ENCODE measurements at places on chromosomes 2 and 18.

DNA sequence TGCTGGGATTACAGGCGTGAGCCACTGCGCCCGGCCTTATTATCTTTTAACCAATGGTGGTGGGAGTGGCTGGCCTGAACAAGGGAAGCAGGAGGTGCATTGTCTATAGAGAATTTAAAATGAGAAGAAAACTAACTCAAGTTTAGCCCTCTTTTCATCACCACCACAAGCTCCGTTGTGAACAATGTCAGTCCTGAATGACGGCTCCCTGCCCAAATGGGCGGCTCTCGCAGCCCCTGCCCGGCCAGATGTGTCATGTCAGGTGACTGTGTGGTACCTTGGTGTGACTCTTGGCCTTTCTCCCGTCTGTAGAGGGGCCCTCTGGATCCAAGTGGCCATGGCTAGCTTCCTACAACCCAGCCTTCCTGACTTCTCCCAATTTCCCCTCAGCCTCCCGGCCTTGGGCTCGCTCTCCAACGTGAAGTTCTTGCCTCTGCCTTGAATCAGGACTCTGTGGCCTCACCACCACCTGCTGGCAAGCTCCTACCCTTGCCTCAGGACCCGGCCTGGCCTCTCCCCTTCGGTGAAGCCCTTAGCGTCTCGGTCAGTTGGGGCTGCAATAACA is 67.6 kb downstream of the LONRF2 start:
- DNase-seq, result no peak

DNA sequence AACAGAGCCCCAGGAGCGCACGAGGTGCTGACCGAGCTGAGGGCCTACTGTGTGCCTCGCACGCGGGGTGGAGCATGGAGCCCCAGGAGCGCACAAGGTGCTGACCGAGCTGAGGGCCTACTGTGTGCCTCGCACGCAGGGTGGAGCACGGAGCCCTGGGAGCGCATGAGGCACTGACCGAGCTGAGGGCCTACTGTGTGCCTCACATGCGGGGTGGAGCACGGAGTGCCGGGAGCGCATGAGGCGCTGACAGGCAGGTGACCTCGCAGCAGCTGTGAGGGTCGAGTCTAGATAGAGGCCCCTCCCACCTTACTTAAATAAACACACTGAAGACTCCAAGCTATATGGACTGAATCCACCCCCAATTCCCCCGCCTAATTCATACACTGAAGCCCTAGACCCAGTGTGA is 60.3 kb downstream of the EIPR1 start:
- no peak for DNase-seq

DNA sequence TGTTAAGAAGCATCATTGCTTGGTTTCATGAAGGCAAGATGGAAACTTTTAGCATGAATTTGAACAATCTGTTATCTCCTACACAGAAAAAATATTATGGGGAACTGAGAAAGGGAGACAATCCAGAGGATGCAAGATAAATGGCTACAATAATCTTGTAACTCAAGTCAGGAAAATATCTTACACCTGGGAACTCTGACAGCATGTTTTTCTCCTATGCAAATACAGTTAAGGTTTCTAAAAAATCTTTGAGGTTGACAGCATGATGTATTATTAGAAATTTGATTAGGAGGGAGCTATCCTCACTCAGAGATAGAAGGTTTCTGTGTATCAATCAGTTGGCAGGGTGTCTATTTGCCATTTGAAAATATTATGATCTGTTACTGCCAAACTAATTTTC is 75.6 kb downstream of the GPD2 start:
- no peak for DNase-seq

GRCh38 chr2:145984580-145984979 is 1464.7 kb upstream of the ZEB2 start:
- no peak for DNase-seq

DNA sequence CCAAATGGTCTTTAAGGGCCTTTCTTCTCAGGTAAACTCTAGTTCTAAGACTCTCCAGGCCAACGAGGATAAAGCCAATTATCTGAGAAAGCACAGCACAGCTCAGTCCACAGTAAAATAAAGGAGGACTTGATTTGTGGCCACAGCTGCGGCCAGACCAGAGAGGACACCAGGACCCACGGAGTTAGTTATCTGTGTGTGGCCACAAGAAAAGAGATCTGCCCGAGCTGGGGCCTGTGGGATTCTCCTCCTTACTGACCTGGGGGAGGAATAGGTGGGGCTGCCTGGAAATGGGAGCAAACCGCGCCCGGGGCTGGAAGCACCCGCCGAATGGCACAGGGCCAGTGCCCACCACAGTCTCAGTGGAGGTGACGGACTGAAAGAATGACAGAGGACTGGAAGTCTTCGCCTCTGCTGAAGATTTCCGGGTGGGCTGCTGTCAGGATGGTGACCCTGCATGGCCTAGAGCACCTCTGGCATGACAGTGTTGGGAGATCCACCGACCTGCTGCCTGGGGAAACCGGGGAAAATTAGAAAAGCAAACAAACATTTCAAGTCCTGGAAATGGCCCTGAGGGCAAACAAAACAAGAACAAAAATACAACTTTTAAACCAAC is 13.3 kb downstream of the PROC start:
- DNase-seq, result no peak

DNA sequence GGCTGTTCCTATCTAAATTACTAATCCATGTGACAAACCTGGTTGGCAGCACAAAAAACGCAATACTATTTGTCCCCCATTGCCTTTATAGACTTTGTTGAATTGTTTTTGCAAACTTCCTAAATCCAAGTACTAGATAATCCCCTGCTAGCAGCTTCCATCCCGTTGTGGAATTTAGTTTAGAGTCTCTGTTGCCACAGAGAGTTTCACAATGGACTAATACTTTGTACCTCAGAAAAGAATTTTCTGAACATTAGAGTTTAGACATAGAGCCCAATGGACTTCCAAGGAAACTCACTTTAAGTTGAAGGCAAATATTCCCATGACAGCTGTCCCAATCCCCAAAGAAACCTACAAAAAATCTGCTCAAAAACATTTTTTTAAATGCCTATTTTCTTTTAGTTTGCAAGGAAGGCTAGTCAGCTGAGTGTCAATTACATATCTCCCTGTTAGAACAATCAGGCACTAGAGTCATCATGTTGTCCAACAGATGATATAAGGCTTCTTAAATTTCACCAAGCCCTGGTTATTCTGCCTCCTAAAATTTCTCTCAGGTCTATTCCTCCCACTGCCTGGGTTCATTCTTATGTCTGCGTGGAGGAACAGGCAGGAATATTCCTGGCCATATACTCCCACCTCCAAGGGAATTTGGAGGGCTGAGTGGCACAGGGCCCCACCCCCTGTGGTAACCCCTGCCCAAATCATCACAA is 27.2 kb downstream of the RNF152 start:
- DNase-seq, result no peak

- DNase-seq, result no peak
Measured at GRCh38 chr18:24181806-24182205, 42.9 kb downstream of the CABYR start.

DNA sequence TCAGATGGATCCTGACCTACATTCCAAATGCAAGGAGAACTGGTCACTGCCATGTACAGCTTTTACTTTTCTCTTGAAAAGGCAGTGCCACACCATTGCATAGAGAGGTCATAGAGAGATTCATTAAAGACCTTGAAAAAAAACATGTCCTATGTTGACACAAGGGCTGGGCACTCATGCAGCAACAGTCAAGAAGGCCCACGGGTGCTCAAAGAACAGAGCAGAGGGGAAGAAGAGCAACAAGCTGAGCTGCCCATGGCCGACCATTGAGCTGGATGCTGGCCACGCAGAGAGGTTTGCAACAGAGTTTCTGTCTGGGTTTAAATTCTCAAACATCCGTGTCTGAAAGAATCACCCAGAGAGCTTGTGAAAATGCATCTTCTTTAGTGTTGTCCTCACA is 99.1 kb downstream of the ADD2 start:
- DNase-seq, result no peak

DNA sequence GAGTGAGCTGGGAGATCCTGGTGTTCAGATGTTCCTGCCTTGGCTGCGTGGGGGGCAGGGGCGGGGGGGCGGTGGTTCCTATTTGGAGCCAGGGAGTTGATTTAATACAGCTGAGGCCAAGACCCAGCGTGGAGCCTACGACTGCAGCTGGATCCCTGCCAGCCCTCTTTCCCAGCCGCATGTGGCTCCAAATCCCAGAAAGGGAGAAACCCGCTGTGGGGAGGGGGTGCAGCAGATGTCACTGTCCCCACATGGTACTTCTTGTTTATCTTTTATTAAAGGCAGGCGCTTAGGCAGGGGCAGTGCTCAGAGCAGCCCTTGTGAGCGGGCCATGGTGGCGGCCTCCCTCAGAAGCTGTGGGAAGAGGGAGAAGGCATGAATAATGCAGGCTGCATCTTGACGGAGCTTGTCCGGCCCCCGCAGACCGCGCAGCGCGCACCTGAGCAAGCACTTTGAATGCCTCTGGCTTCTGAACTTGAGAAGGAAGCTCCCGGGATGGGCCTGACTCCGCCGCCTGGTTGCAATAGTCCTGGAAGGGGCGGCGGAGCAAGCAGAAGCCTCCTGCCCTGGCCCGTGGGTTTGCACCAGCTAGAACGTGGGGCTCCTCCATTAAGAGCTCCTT is 112.1 kb downstream of the GLI2 start:
- DNase-seq, result no peak

GRCh38 chr18:32298171-32298667 is 108.4 kb downstream of the MEP1B start:
- DNase-seq, result no peak

GRCh38 chr2:237270520-237270919 is 143.4 kb downstream of the COL6A3 start:
- no peak for DNase-seq

All from effector CD8-positive, alpha-beta T cell (primary cell).